PC-3 (cell line): ENCODE measurements at places on chromosomes 2 and 18.

GRCh38 chr2:64440843-64441242, 13.1 kb upstream of the LGALSL start:
- DNase-seq = no peak

DNA sequence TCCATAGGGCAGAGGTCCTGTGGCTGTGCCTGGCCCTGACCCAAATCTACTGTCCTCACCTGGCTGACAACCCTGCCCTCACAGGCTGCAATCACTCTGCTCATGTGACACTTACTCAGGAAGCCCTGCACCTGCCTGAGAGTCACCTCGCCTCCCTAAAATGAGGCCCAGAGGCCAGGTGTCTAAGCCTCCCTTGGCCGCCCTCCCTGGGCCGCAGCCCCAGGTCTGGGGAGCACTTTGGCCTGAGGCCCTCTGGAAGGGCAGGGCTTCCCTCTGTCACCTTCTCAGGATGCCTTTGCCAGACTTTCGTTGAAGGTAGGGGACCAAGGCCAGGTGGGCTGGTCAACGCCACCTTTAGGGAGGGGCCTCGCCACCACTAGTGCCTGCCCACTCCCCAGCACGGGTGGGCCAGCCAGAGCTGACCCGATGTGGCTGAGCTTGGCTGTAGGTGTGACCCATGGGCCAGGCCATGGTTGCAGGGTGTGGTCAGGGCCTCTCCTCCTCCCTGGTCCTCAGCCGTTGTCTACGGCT, 6.1 kb upstream of the GPC1 start:
- no peak for DNase-seq

DNA sequence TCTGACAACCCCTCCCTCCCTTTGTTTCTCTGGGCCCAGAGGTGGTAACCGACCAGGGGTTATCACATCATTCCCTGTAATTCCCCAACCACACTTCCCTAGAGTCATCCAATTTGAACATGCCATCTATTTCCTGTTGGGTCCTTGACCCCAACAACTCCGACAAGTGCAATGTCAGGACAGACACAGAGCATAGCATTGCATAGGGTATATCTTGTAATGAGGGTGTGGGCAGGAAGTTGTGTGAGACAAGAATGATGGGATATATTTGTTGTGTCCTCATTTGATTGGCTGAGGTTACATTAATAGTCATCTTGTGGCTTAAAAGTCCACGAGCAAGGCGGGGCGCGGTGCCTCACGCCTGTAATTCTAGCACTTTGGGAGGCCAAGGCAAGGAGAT, 33.4 kb upstream of the CNOT11 start:
- DNase-seq = no peak

DNA sequence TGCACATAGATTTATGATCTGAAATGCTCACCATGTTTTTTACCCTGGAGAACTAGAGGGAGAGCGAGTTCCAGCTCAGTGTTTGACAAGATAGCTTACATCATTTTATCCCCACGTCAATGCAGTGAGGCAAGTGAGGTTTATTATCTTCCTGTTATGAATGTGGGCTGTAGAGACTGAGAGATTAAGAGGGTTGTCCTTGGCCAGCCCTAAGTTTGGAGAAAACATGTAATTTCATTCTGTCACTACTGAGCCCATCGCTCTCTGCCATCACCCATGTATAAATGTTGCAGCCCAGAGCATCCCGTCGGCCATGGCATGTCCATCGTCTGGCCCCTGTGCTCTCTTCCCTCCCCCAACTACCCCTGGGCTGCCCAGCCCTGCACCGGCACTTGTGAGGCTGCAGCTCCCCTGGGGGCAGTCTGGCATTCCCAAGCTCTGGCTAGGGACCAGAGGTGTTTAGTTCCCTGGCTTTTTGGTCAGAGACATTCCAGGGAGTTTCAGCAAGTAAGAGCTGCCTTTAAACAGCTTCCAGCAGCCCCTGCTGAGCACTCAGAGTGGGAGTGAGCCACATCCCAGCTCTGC, 136.7 kb downstream of the ANTXR1 start:
- DNase-seq = no peak

GRCh38 chr2:72745679-72746368, 80.0 kb downstream of the EXOC6B start:
- peak; percentile 85 for DNase-seq

DNA sequence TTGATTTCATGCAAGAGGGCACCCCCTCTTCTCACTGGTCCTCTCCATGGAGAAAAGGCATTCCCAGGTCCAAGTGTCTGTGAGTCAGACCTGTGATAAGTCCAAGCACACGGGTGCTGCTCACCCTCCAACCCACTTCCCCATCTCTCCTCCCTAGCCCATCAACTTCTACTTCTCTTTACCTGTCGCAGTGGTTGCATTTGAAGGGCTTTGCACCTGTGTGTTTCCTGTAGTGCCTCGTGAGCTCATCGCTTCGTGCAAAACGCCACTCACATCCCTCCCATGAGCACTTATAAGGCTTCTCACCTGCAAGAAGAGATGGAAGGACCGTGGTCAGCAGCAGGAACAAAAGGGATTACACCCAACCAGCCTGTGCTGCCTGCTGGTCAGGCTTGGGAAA, 77.5 kb downstream of the KLF7 start:
- DNase-seq = no peak

- DNase-seq = peak; percentile 72
Observed at GRCh38 chr2:98269274-98269673, 77.0 kb upstream of the CNGA3 start.

DNA sequence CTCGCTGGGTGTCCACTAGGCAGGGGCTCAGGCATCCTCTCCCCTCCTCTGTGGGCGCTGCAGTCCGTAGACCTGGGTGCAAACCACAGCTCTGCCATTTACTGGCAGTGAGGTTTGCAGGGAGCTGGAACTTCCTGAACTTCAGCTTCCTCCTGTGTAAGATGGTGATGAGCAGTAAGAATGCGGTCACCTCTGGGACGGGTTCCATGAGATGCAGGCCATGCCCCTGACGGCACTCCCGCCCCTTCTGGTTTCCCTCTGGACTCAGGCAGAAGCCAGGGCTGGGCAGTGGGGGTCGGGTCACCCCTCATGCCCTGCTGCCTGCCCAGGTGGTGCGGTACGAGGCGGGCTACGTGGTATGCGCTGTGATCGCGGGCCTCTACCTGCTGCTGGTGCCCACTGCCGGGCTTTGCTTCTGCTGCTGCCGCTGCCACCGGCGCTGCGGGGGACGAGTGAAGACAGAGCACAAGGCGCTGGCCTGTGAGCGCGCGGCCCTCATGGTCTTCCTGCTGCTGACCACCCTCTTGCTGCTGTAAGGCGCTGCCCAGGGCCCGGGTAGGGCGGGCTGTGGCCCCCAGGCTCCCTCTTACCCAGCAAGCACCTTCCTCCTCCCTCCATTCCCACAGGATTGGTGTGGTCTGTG, 1.5 kb downstream of the PROM2 start:
- DNase-seq = peak; percentile 72

- no peak for DNase-seq
Observed at GRCh38 chr2:70515938-70516337, 37.7 kb downstream of the TGFA start.

DNA sequence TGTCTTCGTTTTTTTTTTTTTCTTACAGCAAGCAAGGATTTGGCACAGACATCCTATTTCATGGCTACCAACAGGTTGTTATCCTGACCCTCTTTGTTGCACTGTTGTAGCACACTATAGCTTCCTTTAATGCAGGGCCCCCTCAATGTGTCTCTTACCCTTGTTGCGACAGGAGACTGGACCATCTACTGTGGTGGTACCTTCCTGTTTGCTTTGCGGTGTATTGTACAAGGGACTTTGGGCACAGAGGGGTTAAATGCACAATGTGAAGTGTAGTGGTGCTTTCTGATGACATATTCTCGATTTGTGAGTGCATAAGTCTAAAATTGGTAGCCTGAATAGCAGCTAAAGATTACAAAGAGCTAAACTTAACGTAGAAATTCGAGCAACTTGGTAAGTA, 27.5 kb downstream of the CCNT2 start:
- DNase-seq = no peak

GRCh38 chr2:2735041-2735440, 404.0 kb upstream of the MYT1L start:
- no peak for DNase-seq

- DNase-seq = no peak
Observed at GRCh38 chr2:178871536-178871935, 64.3 kb upstream of the TTN start.

GRCh38 chr2:101796825-101797600, 99.5 kb downstream of the MAP4K4 start:
- DNase-seq = no peak

GRCh38 chr18:78898066-78898465, 81.6 kb upstream of the SALL3 start:
- DNase-seq = no peak

GRCh38 chr2:206548383-206548782, 93.9 kb upstream of the FAM237A start:
- no peak for DNase-seq

GRCh38 chr2:23711979-23712755, 214.8 kb downstream of the ATAD2B start:
- no peak for DNase-seq

DNA sequence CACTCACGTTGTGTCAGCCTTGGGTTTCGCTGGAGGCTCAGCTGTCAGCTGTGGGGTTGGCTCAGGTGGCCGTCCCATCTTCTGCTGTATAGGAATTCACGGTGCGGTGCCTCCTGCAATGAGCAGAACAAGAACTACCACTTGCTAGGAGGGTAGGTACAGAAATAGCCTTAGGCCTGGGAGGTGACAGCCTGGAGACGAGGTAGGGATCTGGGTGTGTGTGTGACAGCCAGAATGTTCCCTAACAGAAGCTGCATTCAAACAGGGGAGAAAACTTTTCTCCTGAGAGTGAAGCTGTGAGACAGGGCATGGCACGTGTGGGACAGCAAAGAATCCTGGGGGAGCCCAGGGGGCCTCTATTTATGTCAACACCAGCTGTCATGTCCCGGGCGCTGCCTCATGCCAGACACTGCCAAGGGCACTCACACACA, 8.4 kb upstream of the MAL start:
- DNase-seq = peak; percentile 21

- no peak for DNase-seq
Observed at GRCh38 chr2:53843595-53843994, 16.2 kb downstream of the GPR75 start.

GRCh38 chr18:523561-523960, 23.1 kb upstream of the COLEC12 start:
- no peak for DNase-seq

GRCh38 chr2:38146907-38147307, 71.0 kb upstream of the CYP1B1 start:
- DNase-seq = peak; percentile 96

- DNase-seq = no peak
Observed at GRCh38 chr2:65276609-65277008, 49.0 kb downstream of the ACTR2 start.

- no peak for DNase-seq
Observed at GRCh38 chr2:232779934-232780333, 3.6 kb upstream of the KCNJ13 start.

DNA sequence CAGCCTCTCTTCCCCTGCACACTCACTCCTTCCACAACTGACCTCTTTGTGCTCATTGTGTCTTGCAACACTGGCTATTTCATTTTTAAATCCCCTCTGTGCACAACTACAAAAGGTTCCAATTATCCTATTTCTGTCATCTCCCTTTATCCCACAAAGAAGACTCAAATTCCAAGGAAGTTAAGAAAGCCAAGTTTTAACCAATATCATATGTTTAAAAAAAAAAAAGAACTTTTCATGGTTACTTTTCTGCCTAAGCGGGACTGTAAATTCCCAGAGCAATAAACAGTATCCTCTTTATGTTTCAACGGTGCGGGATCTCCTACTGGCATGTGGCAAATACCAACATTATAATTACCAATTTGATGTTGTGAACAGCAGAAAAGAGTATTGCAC, 83.8 kb downstream of the DOCK10 start:
- no peak for DNase-seq

- no peak for DNase-seq
Observed at GRCh38 chr2:206863716-206864115, 75.6 kb upstream of the CPO start.

DNA sequence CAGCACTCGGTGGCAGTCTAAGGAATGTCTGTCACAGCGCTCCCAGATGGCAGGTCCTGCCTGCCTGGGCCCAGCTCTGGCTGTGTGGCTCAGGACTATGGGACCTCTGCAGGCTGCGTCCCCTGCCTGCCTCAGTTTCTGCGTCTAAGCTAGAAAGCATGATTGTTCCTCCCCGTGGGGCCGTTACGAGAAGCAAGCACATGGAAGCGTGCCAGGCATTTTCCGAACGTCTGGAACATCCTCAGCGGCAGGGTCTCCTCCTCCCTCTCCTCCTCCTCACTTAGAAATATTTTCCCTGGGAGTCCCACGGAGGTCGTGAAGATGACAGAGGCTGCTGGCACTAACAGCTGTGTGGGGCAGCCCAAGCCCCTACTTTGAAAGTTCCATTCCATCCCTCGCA, 43.3 kb downstream of the LRRFIP1 start:
- DNase-seq = no peak

DNA sequence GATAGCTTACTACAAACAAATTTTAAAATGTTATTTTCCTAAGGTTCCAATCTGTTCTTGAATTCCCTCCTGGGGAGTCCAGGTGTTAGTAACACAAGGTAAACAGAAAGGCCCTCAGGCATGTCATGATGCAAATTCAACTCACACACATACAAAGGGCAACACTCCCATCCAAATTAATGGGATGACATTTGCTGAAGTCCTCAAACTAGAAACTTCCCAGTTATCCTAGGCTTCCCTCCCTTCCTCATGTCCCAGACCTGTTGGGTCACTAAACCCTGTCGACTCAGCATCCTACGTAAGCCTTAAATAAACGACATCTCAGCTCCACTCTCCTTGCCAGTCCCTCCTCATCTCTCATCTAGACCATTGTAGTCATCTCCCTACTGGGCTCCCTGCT, 85.1 kb downstream of the GREB1L start:
- DNase-seq = peak; percentile 70

GRCh38 chr2:152099367-152100050, 665 bp upstream of the CACNB4 start:
- peak; percentile 2 for DNase-seq

DNA sequence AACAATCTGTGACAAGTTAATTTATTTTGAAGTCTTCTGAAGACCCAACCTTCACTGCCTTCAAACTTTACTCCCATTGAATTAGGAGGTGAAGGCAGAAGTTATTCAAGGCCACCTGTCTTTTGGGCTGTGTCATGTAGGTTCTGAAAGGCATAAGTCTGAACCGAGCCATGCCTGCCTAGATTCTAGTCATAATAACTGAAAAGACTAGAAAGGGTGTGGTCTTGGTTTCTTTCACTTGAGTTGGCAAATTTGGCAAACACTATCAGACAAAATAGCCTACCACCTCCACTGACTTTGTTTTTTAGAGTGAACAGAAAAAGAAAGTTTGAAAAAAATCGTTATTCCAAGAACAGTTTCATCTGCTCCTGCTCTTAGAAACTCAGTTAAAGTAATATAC, 38.4 kb downstream of the PPM1B start:
- DNase-seq = no peak

DNA sequence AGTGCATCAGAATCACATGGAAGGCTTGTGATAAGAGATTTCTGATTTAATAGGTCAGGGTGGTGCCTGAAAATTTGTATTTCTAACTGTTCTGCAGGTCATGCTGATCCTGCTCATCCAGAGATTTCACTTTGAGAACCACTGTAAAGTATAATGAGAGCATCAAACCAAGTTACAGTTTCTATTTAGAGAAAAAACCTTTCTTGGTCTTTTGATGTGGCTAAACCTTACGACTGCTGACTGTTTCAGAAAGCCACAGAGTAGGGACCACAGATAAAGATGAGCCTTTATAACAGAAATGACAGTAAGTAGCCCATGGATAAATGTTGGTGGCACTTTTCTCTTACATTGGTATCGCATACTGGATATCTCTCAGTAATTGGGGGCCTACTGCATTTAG, 109.4 kb upstream of the FANCL start:
- DNase-seq = no peak

- DNase-seq = no peak
Observed at GRCh38 chr2:16334886-16335603, 330.6 kb downstream of the CYRIA start.

- DNase-seq = no peak
Observed at GRCh38 chr2:186693446-186693832, 421 bp upstream of the FAM171B start.
